ENCODE measurements at places on chromosomes 7 and 10.
A peak's percentile ranks its signal among the peaks of the same experiment; 100 is the strongest.

- DNase-seq: no peak
These were observed 47.2 kb downstream of the SORBS1 start for GRCh38 chr10:95513941-95514392.

- DNase-seq: no peak
These were observed 77.3 kb upstream of the SAMD8 start for GRCh38 chr10:75034131-75034512.

GRCh38 chr10:102642736-102643335, 1.4 kb upstream of the TRIM8 start:
- peak; percentile 67 for DNase-seq

DNA sequence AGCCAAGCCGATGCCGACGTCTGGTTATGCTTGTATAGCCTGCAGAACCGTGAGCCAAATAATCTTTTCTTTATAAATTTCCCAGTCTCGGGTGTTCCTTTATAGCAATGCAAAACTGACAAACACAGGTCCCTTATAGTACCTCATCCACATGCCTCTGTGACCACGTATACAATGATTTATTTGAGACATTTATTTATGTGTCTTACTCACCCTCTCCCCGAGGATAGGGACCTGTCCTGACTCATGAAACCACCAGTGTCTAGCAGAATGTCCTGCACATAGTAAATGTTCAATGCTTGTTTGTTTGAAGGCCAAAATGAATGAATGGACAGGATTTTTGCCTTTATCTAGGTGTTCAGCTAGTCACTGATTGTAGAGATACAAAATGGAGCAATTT, 147.9 kb upstream of the FZD8 start:
- DNase-seq: no peak

- DNase-seq: peak; percentile 80
These were observed 1.1 kb upstream of the GPER1 start for GRCh38 chr7:1086588-1087464.

DNA sequence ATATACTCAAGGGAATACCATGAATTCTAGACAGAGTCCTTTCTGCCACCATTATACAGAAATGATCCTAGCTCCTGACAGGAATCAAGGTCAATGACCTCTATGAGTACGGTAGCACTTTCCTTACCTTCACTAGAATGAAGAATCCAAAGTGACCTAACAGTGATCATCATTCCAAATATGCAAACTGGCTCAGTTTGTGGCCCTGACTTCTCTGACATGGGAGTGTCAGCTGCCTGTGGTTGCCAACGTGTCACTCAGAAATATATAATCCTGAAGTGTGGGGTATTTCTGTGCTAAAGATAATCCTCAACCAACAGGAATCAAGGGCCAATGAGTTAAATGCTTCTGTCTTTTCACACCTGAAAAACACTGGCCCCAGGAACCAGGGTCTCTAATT, 45.7 kb downstream of the COPG2 start:
- no peak for DNase-seq

GRCh38 chr7:42493436-42494198, 256.6 kb upstream of the GLI3 start:
- no peak for DNase-seq

DNA sequence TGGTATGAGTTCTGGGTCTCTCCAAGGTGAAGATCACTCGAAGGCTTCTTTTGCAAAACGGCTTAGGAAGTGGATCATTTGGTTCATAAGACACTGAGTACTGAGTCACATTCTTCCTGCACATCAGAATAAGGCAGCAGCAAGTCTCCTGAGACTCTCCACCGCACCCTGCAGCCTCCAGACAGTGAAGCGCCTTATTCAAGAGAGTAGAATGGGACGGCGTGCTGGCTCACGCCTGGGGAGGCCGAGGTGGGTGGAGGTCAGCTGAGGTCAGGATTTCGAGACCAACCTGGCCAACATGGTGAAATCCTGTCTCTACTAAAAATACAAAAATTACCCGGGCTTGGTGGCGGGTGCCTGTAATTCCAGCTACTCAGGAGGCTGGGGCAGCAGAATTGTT, 70.3 kb downstream of the C10orf143 start:
- DNase-seq: no peak

- DNase-seq: peak; percentile 55
These were observed 1.1 kb downstream of the RHOBTB1 start for GRCh38 chr10:60942788-60943315.

Measured in erythroblast (primary cell).